Heart left ventricle (tissue), 16 donors: ENCODE measurements at places on chromosomes 16 and 17.

GRCh38 chr16:86080131-86080875, 181.3 kb downstream of the IRF8 start:
- no peak for DNase-seq

DNA sequence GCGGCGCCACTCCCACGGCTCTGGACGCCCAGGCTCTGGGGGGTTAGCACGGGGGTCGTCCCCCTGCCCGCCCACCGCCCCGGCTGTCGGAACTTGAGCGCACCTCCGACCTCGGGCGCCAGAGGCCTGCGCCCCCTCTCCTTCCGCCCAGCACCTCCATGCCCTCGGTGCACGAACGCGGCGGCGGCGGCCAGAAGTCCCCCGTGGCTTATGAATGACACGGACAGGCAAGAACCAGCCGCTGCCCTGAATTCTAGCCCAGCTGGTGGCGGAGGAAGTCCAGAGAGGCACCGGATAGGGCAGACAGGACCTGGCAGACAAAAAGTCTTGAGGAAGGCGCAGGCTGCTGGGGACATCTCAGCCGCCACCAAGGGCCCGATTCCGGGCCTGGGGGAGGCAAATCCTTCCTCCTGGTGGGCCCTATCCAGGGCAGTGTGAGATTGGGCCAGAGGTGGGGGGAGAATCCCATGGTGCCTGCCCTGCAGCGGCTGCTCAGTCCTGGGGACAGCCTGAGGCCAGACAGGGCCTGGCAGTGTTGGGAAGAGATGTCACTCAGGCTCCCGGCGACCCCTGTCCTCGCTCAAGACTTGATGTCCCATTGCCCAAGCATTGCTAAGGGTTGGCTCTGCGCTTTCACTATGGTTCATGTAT, 897 bp upstream of the CYGB start:
- no peak for DNase-seq

GRCh38 chr16:77744141-77744540, 21.8 kb downstream of the NUDT7 start:
- DNase-seq: no peak

DNA sequence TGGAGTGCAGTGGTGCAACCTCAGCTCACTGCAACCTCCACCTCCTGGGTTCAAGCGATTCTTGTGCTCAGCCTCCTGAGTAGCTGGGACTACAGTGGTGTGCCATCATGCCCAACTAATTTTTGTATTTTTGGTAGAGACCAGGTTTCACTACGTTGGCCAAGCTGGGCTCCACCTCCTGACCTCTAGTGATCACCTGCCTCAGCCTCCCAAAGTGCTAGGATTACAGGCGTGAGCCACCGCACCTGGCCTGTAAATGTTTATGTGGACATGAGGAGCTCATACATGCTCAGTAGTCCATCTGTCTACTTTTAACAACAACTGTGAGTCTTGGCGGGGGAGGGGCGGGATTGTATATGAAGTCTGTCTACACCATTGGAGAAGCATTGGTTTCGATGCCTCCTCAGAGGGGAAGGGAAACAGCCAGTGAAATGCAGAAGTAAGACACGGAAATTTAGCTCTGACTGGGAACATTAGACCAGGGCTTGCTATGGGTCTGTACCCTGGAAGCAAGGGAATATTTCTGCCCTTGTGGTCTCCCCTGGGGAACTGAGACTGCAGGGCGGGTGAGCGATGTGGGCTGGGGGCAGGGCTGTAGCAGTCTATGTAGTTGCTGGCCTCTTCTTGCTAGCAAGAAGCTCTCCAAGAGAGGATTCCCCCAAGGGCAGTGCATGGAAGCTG, 9.3 kb downstream of the NUBP1 start:
- peak; percentile 73 for DNase-seq

GRCh38 chr16:75256696-75257343, 5.4 kb upstream of the BCAR1 start:
- DNase-seq: peak; percentile 63

- DNase-seq: no peak
Observed at GRCh38 chr17:66630379-66630778, 204.5 kb upstream of the CACNG5 start.

DNA sequence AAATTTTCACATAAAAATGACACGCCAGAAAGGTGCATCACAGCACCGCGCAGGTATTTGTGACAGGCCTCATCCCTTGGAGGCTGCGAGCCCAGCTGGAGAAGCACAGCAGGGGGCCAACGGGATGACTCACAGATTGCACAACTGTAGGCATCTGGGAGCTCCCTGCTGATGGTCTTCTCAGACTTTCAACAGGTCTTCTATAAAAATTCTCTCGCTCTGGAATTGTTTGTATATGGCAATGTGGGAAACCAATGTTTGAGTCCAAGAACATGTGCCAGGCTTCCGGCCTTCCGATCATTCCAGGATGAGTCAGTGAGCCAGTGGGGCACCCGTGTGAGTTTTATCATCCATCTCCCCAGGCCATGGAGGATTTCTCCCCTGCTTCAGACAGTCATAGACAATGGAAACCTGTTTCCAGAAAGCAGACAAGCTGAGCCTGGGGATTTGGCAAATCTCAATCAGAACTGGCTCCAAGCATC, 24.1 kb upstream of the ADORA2B start:
- no peak for DNase-seq

- no peak for DNase-seq
Observed at GRCh38 chr16:27985981-27986380, 77.5 kb downstream of the GSG1L start.

GRCh38 chr17:50458270-50458669, 10.4 kb downstream of the CHAD start:
- DNase-seq: no peak

DNA sequence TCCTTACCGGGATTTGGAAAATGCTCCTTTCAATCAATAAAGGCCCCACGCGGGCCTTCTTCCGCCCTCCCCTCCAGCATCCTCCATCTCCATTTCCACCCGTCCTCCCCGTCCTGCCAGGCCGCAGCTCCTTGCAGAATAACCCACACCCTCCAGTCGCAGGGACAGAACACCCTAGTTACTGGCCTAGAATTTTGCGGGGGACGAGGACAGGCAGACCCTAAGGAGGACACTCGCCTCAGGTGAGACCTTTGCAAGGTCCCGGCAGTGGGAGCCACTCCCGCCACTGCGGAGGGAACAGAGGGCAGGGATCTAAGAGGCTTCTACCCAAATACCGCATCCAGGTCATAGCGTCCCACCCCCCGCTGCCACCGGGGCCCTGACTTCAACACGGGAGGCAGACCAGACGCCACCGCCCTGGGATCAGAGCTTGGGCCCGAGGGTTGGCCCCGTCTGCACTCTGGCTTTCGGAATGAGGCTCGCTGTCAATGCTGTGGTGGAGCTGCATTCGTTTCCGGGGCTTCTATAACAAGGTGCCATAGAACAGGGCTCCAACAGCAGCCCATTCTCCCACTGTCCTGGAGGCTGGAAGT, 26.8 kb downstream of the SLC25A10 start:
- DNase-seq: no peak

DNA sequence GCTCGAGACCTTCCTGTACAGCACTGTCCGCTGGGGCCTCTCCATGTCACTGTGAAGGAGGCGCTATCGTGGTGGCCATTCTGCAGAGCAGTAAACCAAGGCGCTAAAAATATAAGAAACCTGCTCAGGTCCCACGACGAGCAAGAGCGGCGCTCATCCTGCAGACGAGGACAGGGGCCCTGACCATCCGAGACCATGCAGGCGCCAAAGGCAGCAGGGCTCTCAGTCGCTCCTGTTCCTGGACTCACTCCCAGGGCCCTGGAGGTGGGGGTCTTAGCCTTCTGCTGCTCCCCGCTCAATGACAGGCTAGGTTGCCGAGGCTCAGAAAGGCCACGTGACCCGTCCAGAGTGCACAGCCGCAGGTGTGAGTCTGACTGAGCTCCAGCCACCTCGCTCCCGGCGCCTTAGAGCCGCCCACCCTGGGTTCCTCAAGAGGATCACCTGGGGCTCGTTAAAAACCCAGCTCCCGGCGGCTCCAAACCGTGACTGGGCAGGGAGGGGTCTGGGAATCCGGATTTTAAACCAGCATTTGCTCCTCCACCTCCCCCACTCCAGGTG, 509 bp upstream of the ATP2C2 start:
- no peak for DNase-seq

- DNase-seq: no peak
Observed at GRCh38 chr17:31549121-31549524, 157.6 kb downstream of the RAB11FIP4 start.

DNA sequence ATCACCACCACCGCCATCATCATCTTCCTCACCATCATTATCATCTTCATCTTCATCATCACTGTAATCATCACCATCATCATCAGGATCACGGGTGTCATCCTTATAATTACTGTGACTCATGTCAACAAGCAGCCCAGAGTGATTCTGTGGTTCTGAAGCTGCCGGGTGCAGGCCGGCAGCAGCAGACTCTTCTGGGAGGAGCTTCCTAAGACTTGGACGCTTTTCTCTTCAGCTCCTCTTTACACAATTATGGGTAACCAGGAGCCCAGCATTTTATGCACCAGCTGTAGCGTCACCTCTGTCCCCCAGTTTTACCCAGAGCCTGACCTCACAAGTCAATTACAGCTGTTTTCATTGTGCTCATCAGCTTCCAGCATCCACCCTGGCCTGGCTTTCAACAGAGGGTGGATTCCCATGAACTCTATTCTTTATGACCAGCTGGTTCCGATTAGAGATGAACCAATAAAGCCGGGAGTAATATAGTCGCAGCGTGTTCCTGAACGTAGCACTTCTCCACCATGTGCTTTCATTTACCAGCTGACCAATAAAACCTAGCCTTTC, 275.8 kb downstream of the FOXL1 start:
- DNase-seq: no peak

GRCh38 chr16:20916942-20917341, 16.4 kb downstream of the LYRM1 start:
- DNase-seq: no peak

DNA sequence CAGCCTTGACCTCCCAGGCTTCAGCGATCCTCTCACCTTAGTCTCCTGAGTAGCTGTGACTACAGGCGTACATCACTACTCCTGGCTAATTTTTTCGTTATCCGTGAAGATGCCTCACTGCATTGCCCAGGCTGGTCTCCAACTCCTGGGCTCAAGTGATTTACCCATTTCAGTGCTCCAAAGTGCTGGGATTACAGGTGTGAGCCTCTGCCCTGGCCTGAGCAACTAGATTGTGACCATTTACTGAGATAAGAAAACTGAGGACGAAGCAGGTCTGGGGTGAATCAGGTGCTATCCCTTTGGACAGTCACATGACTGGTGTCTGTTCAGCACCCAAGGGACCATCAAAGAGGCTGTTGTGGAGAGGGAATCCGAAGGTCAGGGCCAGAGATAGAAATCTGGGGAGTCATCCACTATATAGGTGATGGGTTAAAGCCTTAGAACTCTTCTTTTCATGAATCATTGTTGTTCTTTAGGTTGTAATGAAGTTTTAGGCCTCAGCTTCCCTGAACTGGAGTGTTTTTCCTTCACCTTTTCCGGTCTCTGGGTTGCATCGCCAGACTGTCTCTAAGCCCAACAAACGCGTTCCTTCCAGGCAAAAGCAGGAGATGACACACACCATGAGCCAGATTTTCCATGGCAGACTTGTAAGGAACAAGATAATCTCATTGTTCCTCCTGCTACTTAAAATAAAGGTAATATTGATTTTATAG, 62.5 kb downstream of the FTO start:
- DNase-seq: peak; percentile 33

DNA sequence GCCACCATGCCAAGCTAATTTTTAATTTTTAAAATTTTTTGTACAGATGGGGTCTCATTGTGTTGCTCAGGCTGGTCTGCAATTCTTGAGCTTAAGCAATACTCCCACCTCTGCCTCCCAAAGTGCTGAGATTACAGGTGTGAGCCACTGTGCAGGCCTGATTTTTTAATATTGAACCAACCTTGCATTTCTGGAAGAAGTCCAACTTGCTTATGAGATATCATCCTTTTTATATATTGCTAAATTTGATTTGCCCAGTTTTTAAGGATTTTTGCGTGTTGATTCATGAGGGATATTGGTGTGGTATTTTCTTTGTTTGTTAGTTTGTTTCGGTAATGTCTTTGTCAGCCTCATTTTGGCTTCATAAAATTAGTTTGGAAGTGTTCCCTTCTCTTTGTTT, 196.4 kb downstream of the SEC14L1 start:
- no peak for DNase-seq
